ENCODE measurements at places on chromosomes 4 and X.

DNA sequence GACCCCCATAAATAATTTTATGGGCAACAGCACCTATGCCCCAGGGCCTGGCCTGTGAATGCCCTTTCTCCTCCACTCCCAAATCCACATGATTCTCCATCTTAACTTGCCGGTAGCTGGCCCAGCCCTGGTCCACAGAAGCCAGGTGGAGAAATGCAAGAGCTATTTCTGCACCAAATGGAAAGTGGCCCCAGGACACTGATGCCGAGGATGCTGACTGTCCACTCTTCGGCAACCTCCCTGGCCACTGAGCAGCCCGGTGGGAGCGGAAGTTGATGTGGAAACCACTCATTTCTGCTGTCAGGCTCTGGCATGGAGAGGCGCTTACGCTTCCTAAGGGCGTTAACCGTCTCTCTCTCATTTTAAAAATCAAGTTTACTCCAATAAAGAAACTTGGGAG, 58.8 kb downstream of the JAKMIP1 start:
- no peak for DNase-seq

GRCh38 chrX:149858592-149858991, 22.4 kb upstream of the MAGEA8 start:
- DNase-seq = no peak

- no peak for DNase-seq
These were observed 21.5 kb downstream of the ANAPC10 start for GRCh38 chr4:145076469-145076855.

DNA sequence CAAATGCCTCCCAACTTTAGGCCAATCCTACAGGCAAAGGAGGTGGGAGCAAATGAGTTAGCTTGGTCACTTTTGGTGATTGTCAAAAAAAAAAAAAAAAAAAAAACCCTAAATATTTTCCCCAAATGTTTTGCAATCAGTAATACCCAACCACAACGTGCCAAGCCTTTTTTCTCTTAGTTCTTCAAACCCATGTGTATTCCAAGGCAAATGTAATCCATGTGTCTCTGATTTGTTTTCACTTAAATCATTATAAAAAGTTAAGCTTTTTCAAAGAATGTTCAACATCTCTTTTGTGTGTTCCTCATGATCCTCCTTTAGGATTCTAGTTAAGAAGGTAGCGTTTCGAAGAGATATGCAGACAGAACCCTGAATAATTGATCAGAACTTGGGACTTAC, 328.4 kb downstream of the PAPSS1 start:
- no peak for DNase-seq

DNA sequence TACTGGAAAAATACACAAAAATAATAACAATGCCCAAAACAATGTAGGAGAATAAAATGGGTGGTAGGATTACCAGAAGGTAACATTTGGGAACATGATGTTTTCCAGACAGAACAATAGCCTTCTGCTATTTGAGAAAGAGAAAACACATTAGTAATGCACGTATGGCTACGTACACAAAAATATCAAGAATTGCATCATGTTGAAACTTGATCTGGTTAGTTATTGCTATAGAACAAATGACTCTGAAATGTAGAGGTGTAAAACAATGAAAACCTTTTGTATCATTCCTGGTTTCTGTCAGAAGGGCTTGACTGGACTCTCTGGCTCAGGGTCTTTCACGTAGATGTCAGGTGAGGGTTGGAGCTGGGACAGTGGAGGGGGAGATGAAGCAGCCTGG, 1040.0 kb downstream of the FAT4 start:
- no peak for DNase-seq

DNA sequence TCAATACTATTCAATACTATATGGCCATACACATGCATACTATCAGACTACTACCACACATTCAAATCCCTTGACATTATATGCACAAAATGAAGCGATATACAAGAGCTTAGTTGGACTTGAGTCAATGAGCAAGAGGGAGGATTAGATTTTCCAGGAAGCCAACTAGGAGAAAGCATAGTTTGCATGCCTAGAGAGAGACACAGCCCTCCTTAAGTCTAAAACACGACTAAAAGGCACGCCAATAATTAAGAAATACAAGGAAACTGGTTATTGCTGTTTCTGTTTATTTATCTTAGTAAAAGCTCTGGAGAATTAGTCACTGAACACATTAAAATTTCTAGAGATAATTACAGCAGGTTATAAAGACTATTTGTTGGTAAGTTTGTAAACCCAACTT, 21.8 kb downstream of the MBNL3 start:
- no peak for DNase-seq

DNA sequence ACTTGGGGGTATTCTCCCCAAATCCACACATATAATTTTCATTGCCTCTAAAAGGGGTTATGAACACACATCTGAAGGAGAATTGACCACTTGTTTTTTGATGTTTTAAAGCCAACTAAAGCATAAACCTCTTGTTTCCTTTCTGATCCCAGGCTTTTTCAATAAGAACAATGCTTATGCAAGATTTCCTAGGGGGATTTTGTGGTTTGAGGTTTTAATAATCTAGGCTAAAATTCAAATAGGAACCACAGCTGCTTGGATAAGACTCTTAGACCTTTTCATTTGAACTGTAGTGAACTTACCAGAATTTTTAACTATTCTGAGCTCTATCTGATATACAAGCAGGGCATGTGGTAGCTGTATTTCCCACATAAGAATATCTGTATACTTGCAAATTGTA, 651.1 kb downstream of the ANKRD50 start:
- DNase-seq = no peak

GRCh38 chr4:101284546-101284945, 62.8 kb downstream of the PPP3CA start:
- DNase-seq = no peak

- DNase-seq = no peak
These were observed 115.8 kb upstream of the DDIT4L start for GRCh38 chr4:100306018-100306417.

GRCh38 chrX:150548251-150548650, 20.2 kb upstream of the MTM1 start:
- DNase-seq = no peak

GRCh38 chr4:17618926-17619325, 4.5 kb downstream of the MED28 start:
- DNase-seq = no peak

- peak; percentile 20 for DNase-seq
These were observed 298.3 kb downstream of the TEX13A start for GRCh38 chrX:104922206-104922621.

DNA sequence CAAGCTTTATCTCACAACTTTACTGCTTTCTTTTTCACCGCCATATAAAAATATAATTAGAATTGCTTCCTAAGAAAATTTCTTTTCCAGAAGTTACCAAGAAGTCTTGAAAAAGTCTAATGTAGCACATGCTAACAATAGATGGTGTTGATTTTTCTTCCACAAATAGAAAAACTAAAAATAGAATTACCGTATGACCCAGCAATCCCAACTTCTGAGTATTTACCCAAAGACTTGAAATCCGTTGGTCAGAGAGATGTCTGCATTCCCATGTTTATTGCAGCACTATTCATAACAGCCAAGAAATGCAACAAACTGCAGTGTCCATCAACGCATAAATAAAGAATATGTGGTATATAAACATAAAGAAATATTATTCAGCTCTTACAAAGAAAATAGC, 17.8 kb upstream of the EDNRA start:
- DNase-seq = no peak

DNA sequence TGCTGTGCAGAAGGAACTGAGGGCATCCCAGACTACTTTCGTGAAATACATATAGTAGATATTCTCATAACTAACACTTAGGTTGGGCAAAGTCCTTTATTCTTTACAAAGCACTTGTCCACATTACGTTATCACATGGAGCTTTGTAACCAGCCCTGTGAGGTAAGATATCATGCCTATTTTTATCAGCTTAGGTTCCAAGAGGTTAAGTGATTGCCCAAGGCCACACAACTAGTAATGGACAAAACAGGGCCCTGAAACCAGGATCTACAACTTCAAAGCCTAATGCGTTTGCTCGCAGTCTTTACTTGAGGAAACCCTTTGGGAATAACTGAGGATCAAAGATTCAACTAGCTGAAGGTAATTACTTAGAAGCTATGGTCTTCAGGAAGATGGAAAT, 261.5 kb downstream of the GPC3 start:
- DNase-seq = no peak

GRCh38 chrX:138897621-138898492, 186.3 kb upstream of the FGF13 start:
- DNase-seq = no peak

DNA sequence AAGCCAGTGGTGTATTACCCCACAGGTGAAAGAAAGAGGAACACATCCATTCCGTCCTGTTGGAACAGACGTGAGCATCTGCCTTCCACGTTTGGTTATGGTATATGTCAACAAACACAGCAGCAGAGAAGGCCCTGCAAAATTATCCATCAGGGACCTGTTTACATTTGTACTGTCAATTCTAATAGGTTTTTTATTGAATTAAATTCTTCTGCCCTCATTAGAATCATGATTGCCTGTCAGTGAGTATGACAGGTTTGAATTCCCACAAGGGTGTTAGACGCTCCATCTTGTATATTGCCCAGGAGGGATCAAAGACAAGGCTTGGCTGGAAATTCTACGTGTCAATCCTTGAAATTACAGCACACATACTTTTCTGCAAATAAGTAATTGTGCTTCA, 339.9 kb upstream of the NOCT start:
- no peak for DNase-seq

- DNase-seq = no peak
These were observed 241.5 kb upstream of the IGFBP7 start for GRCh38 chr4:57351731-57352130.

- DNase-seq = no peak
These were observed 337.4 kb upstream of the SFRP2 start for GRCh38 chr4:154126276-154126675.

DNA sequence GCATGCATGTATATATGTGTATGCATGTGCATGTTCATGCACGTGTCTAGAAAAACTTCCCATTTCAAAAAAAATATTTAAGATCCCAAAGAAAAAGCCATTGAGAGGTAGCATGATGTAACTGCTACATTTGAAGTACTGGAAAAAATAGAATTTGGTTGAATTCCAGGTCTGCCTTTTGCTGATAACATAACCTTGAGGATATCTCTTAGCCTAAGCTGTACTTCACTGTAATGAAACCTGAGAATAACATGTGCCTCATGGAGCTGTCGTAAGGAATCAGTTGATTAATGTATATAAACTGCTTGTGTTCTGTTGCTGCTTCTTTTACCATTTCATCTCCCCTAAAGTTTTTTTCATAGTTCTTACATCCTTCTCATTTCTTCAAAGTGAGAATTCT, 351.8 kb downstream of the GRIA2 start:
- no peak for DNase-seq

GRCh38 chrX:17441965-17442364, 67.0 kb downstream of the NHS start:
- DNase-seq = no peak

DNA sequence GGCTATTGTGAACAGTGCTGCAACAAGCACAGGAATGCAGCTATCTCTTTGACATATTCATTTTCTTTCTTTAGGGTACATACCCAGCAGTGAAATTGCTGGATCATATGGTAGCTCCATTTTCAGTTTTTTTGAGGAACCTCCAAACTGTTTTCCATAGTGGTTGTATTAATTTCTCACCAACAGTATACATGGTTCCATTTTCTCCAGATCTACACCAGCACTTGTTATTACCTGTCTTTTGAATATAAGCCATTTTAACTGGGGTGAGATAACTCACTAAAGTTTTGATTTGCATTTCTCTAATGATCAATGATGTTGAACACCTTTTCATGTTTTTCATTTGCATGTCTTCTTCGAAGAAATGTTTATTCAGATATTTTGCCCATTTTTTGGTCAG, 241.1 kb upstream of the AGTR2 start:
- DNase-seq = no peak

- no peak for DNase-seq
These were observed 57.7 kb upstream of the UGT2B7 start for GRCh38 chr4:69038582-69038981.

DNA sequence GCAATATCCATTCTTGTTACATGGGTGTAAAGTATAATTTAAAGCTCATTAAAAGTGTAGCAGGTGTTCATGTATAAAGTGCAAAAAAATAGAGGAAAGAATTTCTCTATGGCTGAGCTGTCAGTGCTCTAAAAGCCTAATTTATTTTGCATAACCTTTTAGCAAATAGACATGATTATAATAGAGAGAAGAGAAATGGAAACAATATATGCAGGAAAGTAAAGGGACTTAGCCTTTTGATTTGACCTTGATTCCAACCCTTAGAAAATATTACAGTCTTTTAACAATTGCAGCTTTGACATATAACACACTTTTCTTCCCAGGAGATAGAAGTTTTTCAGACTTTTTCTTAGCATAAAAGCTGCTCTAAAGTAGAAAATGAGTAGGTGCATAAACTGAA, 978.3 kb downstream of the PCDH18 start:
- no peak for DNase-seq

DNA sequence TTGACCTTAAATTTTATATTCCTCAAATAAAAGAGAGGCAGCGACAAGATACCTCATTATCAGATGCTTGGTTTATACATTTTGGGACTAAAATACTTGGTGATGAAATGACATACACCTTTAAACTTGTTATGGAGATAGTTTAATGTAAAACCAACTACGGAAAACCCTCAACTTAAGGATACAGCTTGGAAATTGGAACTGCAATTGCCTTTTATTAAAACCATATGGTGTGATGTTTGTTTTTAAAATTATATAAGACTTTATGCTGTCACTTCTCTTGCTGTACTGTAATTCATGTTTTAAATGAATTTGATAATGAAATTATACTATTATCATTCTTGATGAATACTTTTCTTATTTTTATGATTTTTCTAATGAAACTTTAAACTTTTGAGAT, 25.9 kb downstream of the METTL14 start:
- DNase-seq = no peak

- DNase-seq = no peak
These were observed 895 bp downstream of the AFP start for GRCh38 chr4:73436674-73437557.

DNA sequence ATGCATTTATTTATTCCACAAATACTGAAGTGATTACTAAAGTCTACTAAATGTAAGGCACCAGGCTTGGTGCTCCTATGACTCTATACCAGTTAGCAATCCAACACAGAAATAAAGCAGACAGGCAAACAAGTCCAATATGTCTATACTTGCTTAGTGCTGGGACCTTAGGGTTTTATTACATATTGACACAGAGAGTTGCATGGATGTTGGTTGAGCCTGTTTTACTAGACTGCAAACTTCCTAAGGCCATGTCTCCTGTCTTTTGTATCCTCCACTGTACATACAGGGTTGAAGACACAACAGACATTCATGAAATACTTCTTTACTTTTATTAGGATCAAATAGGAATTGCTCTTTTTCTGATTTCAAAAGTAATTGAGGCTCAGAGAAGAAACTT, 69.0 kb downstream of the LNX1 start:
- DNase-seq = no peak

- no peak for DNase-seq
These were observed 2308.1 kb upstream of the AGA start for GRCh38 chr4:179750374-179750773.

- DNase-seq = no peak
These were observed 88.5 kb downstream of the BRWD3 start for GRCh38 chrX:80721186-80721585.

- no peak for DNase-seq
These were observed 14.4 kb upstream of the DCAF8L1 start for GRCh38 chrX:27995611-27996010.

GRCh38 chr4:59729321-59729720, 1470.8 kb upstream of the ADGRL3 start:
- no peak for DNase-seq

- DNase-seq = no peak
These were observed at the start of gene GPR50 for GRCh38 chrX:151176231-151176750. GPR50 (plus strand) TSS chrX:151176584; CDS start chrX:151176722, 138 bp downstream.

- DNase-seq = no peak
These were observed 445.7 kb downstream of the SMARCA1 start for GRCh38 chrX:129077424-129078170.

- DNase-seq = no peak
These were observed 477 bp downstream of the KLHL13 start for GRCh38 chrX:118115953-118116712.
